ENCODE measurements at places on chromosomes 3 and 15.

GRCh38 chr3:4416427-4416945, 50.6 kb downstream of the SUMF1 start:
- no peak for DNase-seq

- DNase-seq, result no peak
Measured at GRCh38 chr3:89320186-89320585, 212.8 kb downstream of the EPHA3 start.

- DNase-seq, result no peak
Measured at GRCh38 chr15:41778521-41778920, 4.2 kb downstream of the MAPKBP1 start.

- no peak for DNase-seq
Measured at GRCh38 chr15:29896062-29896461, 73.8 kb upstream of the TJP1 start.

- no peak for DNase-seq
Measured at GRCh38 chr15:62782896-62783295, 259.7 kb upstream of the TPM1 start.

DNA sequence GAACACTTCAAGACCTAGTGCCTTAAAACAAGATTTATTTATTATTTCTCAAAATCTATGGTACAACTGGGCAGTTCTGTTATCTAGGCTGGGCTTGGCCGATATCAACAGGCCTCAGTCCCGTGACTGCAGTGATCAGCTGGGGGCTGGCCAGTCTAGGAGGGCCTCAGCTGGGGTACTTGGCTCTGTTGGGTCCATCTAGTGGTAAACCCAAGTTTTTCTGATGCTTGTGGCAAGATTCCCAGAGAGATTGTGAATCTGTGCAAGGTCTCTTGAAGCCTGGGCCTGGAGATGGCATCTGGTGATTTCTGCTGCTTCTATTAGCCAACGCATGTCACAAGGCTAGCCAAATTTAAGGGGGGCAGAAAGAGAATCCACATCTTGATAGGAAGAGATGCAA, 482.4 kb upstream of the SGO1 start:
- no peak for DNase-seq

DNA sequence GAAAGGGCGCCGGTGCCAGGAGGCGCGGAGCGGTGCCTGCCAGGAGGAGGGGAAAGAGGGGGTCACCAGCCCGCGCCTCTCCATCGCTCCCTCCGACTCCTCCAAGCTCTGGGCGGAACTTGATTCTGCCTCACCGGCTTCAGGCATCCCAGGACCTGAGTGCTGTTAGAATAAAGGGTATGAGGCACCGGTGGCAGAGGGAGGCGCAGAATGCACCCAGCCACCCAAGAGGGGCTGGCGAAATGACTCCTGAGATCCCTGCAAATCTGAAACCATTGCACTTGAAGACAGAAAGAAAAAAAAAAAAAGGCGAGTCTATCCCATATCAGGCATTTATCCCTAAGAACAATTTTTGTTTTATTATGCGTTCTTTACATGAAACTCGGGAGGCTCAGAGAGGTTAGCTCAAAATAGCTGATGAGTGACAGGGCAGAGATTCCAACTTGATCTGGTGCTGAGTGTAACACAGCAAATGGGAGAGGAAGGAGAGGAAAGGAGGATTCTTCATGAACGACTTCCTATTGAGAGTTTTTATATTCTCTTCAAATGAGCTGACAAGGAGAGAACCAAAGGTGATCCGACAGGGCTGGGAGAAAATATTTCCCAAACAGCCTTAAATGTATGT, 157.0 kb upstream of the FRMD4B start:
- DNase-seq, result no peak

- DNase-seq, result no peak
Measured at GRCh38 chr3:55569033-55569599, 82.0 kb upstream of the WNT5A start.

DNA sequence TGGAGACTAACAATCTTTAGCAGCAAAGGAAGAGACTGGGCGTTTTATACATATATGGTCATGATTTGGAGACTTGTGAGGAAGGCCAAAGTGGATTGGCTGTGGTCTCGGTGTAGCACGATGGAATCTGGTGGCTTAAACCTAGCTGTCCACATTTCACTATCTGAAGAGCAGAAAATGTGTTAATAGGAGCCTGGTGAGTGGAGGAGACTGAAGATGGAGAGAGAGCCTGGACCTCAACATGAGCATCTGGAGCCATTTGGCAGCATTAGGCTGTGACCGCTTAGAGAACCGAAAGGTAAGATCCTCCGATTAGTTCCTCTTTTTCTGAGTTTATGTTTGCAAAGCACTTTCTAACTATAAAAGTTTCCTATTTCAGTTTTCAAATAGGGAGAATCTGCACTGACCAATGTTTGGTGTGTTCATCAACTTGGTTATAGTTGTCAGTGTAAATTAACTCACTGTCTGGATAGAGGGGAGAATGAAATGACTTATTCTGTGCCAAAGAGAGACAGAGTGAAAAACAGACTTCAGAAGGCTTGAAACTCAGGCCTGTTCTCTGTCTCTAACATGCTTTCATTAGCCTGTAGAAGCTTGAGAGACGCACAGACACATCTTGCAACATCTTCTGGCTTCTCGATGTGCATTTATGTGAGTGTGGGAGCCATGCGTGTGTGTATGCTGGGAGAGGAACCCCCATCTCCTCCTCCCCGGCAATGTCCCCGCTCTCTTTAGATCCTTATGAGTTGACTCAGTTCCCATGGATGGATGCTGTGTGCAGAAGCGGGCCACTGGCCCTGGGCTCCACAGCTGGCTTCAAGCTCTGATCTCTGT, 244.7 kb upstream of the TBL1XR1 start:
- no peak for DNase-seq

DNA sequence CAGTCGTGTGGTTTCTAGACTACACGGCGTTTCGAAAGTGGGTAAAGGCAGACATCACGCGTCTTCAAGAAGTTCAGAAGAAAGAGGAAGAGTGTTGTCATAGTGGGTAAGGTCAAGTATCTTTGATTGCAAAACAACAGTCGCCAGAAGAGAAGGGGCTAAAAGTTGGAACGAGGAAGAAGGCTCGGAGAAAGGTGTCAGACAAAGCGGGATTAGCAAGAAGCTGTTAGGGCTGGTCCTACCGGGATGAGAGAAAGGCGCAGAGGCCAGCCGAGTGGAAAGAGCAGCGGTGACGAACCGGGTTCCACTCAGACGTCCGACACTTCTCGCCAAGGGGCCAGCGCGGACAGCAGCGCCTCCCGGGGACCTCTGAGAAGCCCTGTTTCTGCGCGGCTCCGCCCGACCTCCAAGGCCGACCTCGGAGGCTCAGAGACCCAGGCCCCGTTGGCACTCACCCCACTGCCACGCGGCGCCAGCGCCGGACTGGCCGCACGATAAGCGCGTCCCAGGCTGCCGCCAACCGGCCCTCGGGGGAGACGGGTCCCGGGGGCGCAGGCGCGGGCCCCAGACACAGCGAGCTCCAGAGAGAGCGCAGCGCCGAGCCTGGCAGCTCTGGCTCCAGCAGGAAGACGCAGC, 436 bp downstream of the ADPGK start:
- no peak for DNase-seq

DNA sequence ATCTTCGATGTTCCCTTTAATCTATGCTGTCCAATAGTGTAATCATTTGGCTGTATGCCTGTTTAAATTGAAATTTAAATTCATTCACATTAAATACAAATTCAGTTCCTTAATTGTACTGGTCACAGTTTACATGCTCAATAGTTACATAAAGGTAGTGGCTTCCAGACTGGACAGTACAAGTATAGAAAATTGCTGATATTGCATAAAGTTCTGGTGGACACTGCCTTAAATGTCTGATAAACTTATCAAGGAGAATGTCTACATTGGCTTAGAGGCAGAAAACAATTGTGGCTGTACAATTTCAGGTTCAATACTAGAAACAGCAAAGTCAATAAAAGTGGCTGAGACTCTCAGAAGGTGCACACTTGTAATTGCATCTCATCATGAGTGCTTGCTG, 365.2 kb downstream of the RBMS3 start:
- no peak for DNase-seq

DNA sequence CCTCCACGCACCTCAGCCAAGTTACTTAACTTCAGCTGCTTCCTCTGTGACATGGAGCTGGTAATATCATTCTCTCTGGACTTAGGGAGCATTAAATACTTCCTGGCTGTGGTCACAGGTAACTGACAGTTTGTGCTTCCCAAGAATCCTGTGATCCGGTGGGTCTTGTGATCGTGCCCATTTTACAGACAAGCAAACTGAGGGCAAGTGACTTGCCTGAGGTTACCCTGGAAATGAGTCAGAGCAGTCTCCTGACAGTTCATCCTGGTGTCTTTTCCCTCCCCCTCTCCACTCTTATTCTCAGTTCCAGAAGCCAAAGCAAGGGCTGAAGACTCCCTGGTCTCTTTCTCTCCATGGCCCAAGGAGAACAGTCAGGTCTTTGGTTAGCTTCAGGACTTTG, 35.9 kb downstream of the ACAN start:
- no peak for DNase-seq

DNA sequence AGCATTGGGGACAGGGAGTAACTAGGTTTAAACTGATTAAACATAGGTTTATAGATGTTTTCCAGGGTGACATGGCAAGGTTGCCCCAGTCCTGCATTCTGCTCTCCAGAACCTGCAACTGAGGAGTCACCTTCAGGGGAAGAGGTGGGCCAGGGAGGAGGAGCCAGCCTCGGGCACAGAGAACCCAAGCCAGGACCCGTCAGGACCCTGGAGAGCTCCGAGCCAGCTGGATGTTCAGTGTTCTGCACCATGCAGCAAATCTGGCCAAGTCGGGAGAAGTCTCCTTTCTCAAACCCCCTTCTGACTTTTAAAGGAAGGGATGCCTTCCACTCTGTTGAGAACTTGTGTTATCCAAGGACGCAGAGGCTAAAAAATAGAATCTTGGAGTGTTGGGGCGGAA, 62.1 kb upstream of the SLC6A11 start:
- DNase-seq, result peak; percentile 7

DNA sequence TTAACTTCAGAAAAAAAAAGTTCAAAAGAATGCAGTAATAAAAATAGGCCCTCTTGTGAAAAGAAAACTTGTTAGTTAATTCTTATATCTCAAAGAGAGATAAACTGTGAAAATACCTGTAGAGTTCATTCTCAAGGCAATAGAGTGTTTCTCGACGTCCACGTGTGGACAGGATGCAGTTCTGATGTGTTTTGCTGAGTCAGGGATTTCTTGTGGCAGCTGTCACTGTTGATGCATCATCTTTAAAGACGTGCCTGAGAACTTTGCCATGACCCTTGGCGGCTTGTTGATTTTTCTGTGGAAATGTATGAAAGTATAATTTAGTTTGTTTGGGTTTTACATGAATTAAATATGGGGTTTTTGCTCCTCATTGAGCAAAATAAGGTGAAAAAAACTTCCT, 702.2 kb downstream of the NLGN1 start:
- no peak for DNase-seq

DNA sequence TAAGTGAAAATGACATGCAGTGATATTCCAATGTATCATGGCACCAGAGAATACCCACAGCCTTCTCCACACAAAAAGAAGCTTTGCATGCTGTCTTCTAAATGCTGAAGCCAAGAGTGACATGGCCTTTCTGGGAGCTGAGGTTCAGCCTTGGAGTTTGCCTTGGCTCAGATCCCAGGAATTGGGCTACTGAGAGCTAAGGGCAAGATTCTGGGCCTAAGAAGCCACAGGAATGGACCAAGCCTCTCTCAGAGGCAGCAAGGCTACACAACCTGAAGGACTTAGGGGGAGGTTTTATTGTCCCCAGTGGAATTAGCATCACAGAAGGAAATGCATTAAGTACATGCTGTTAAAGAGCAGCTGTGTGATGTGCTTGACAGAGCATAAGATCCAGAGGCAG, 1078.5 kb downstream of the TUSC7 start:
- no peak for DNase-seq

DNA sequence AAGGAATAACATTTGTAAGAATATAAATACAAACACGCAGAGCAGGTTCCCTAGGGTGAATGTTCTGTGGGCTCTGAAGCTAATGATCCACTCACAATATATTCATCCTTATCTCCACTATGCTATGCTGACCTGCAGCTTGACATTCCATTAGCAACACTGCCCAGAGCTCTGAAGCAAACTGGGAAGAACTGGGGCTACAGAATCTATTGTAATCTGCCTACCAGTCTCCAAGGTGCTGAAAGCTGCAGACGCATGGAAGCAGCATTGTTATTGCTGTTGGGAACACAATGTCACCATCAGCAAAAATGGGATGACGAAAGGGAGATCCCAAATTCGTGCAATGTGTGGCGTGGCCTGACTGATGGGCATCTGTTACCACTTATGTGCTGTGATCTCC, 316.7 kb upstream of the RORA start:
- DNase-seq, result no peak

DNA sequence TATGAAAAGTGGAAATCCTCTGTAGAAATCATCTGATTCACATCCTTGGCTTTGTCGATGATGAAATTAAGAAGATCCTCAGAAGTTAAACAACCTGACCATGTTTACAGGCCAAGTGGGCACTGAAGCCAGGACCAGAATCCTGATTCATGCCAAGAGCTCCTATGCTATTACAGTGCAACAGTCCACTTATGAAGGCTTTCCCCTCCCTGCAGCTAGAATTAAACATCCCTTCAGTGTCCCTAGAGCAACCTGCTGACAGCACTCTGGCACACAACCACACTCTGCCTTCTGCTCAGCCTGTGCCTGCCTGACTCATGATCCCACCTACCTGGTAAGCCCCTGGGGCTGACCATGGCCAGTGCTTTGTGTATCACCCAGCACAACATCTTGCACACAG, 33.8 kb downstream of the TXNRD3 start:
- DNase-seq, result no peak

- DNase-seq, result no peak
Measured at GRCh38 chr15:67009576-67010569, 55.5 kb upstream of the SMAD3 start.

GRCh38 chr3:82130046-82130445, 368.6 kb upstream of the GBE1 start:
- peak; percentile 2 for DNase-seq

DNA sequence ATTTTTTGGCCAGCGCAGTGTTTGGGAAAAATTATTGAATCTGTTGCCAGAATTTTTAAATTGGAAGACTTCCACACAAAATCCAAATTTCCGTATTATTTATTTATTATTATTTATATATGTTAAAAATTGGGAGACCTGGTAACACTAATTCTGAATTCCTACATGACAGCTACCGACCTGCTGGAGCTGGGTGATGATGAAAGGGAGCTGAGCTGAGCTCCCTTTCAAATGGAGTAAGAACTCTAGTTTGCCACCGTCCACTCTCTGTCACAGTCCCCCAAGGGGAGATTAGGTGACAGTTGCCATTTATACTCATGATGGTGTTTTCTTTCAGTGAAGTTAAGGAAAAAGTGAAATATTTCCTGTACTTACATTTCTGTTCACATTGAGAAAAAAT, 1.4 kb downstream of the CRTC3 start:
- DNase-seq, result peak; percentile 29

- DNase-seq, result no peak
Measured at GRCh38 chr3:131738095-131738494, 235.3 kb upstream of the MRPL3 start.

DNA sequence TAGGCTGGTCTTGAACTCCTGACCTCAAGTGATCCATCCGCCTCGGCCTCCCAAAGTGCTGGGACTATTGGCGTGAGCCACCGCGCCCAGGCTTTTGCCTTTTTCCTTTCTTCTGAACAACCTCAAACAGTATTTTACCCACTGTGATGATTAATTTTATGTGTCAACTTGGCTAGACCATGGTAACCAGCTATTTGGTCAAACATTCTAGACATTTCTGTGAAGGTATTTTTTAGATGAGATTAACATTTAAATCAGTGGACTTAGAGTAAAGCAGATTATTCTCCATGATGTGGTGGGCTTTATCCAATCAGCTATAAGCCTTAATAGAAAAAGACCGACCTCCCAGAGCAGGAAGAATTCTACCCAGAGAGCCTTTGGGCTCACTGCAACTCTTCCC, 6.0 kb downstream of the SPATA12 start:
- no peak for DNase-seq

GRCh38 chr3:172277151-172277652, 171.1 kb downstream of the GHSR start:
- DNase-seq, result no peak
